A172 (cell line): ENCODE measurements at places on chromosomes 3 and 15. TPM values are rescaled to one million over a fixed set of nuclear protein-coding genes. Genes with fewer than 3 reads are reported as not detected.

Gene TRPM1
- total RNA-seq = 0.05 TPM in 1 of 2 replicates, not detected in the other

Gene EIF4E3
- 0.60 and 1.6 TPM in 2 replicates for total RNA-seq

Gene UPK1B
- total RNA-seq = not detected in 2 replicates

Gene CPN2
- 0.10 TPM in 1 of 2 replicates, not detected in the other for total RNA-seq

Gene SUCNR1
- 506 and 549 TPM in 2 replicates for total RNA-seq

Gene KCNAB1
- total RNA-seq = 0.26 and 1.6 TPM in 2 replicates

Gene SMAD6
- 20.8 and 37.9 TPM in 2 replicates for total RNA-seq

Gene CNTN3
- total RNA-seq = not detected in 2 replicates

Gene ANKUB1
- total RNA-seq = not detected in 2 replicates

Gene GRM7
- total RNA-seq = not detected in 2 replicates

Gene FAM81A
- total RNA-seq = 0.78 and 1.3 TPM in 2 replicates

Gene STXBP5L
- 0.17 and 0.36 TPM in 2 replicates for total RNA-seq

Gene CCK
- not detected in 2 replicates for total RNA-seq

Gene HDC
- total RNA-seq = 0.29 and 0.62 TPM in 2 replicates

Gene LRTM1
- not detected in 2 replicates for total RNA-seq

Gene ADAMTS17
- 0.16 TPM in 1 of 2 replicates, not detected in the other for total RNA-seq

Gene NEIL1
- 0.12 and 0.48 TPM in 2 replicates for total RNA-seq

Gene CD96
- not detected in 2 replicates for total RNA-seq

Gene GPX1
- total RNA-seq = 233 and 352 TPM in 2 replicates

Gene CFAP44
- total RNA-seq = 0.55 and 0.69 TPM in 2 replicates

Gene ALS2CL
- 5.4 and 5.6 TPM in 2 replicates for total RNA-seq

Gene NME9
- total RNA-seq = not detected in 2 replicates

Gene STAC
- 1.1 and 1.2 TPM in 2 replicates for total RNA-seq

Gene CIB2
- total RNA-seq = 10.7 and 14.4 TPM in 2 replicates

Gene GRAMD2A
- total RNA-seq = 3.2 TPM in 1 of 2 replicates, not detected in the other

Gene C3orf20
- total RNA-seq = not detected in 2 replicates

Gene MNS1
- 7.8 and 9.3 TPM in 2 replicates for total RNA-seq

Gene ZNF620
- 2.5 and 2.7 TPM in 2 replicates for total RNA-seq

Gene INTS14
- 41.0 and 46.7 TPM in 2 replicates for total RNA-seq

Gene ZNF660
- total RNA-seq = not detected in 2 replicates

Gene PYGO1
- 10.3 and 14.7 TPM in 2 replicates for total RNA-seq

Gene RAB7A
- total RNA-seq = 70.8 and 76.2 TPM in 2 replicates

Gene SCN5A
- 1.7 and 4.0 TPM in 2 replicates for total RNA-seq

Gene IGF2BP2
- 29.7 and 32.8 TPM in 2 replicates for total RNA-seq

Gene PCLAF
- total RNA-seq = 173 and 180 TPM in 2 replicates

Gene LINS1
- 6.9 and 9.4 TPM in 2 replicates for total RNA-seq

Gene C3orf18
- total RNA-seq = 0.43 TPM in 1 of 2 replicates, not detected in the other
